ENCODE measurements at places on chromosomes 1 and 21.

- no peak for DNase-seq
Observed at GRCh38 chr21:16071761-16072160, 342.0 kb downstream of the USP25 start.

GRCh38 chr1:148353461-148354283 lies 129.4 kb downstream of the PPIAL4G start:
- no peak for DNase-seq

GRCh38 chr21:15135867-15136629 lies 71.2 kb upstream of the NRIP1 start:
- DNase-seq = no peak

- DNase-seq = no peak
Observed at GRCh38 chr1:216814576-216815259, 91.5 kb upstream of the ESRRG start.

GRCh38 chr1:30085811-30086770 lies 637.3 kb downstream of the MATN1 start:
- peak; percentile 40 for DNase-seq

GRCh38 chr1:59692591-59692990 lies 122.2 kb upstream of the HOOK1 start:
- no peak for DNase-seq

- no peak for DNase-seq
Observed at GRCh38 chr1:16164213-16165072, 8.6 kb upstream of the EPHA2 start.

DNA sequence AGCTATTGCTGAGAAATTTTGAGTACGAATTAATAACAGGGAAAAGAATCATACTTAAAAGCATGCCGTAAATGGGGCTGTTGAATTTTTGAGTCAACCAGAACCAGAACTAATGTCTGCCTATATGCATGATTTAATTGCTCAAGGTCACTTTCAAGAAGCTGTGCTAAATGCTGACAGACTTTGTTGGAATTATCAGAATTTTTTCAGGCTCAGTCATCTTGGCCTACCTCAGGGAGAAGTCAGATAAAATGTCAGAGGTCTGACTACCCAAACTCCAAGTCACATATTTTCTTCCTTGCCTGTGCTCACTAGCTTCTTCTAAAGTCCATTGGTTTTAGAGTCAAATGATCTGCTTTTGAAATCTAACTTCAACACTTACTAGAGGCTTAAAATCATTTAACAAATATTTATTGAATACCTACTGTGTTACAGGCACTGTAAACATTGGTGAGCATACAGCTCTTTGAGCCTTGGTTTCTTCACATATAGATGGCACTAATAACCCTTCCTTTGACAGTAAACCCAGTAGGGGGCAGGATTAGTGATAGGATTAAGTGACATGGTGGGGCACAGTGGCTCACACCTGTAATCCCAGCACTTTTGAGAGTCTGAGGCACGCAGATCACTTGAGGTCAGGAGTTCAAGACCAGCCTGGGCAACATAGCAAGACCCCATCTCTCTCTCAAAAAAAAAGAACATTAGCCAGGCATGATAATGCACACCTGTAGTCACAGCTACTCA lies 121.2 kb upstream of the SLC44A3 start:
- no peak for DNase-seq

GRCh38 chr1:42324398-42325013 lies 10.5 kb downstream of the FOXJ3 start:
- no peak for DNase-seq
